HCT116 (cell line): ENCODE measurements at places on chromosomes 12 and 14. TPM values are rescaled to one million over a fixed set of nuclear protein-coding genes. Genes with fewer than 3 reads are reported as not detected.

DNA sequence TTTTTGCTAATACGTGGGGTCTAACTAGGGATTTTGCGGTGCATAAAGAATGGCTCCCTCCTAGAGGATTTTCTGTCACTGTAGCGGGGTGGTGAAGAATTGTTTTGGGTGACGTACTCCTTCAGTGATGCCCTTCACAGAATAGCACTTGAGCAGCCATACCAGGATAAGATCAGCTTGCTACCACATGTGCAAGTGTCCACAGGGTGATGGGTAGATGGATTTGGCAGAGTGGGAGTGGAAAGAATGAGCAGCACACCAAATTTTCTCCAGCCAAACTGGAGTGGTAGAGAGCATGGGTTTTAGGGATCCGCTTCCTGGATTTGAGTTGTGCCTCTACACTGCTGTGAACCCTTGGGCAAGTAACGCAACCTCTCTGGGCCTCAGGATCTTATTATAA, 2.3 kb downstream of the TCP11L2 start:
- H3K4me1 ChIP-seq, result peaks cover 9% of the 10 kb centered on the region
- DNase-seq, result no peak
- H3K36me3 ChIP-seq, result no peaks in the 10 kb centered on the region
- H3K27me3 ChIP-seq, result no peaks in the 10 kb centered on the region
- no peak overlapping the region for H3K27ac ChIP-seq
- no peak overlapping the region for H3K4me3 ChIP-seq

SYT10 gene
- total RNA-seq, result not detected

DNA sequence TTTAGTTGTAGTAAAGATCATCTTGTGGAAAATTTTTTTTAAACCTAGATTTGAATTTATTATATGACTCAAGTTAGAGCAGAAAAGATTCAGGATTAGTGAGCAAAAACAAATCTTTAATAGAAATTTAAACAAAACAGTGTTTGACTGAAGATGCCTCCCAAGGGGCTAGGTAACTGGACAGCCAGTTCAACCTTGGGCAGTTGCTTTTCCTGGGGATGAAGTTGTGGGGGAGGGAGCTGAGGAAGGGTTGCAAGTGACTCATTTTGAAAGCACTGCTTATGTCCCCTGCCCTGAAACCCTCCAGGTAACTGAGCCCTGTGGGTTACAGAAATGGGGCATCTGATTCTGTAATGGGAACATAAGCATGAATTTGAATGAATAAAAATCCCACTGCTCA, 13.1 kb downstream of the CFAP54 start:
- H3K4me3 ChIP-seq, result no peak overlapping the region
- no peak for DNase-seq
- H3K4me1 ChIP-seq, result peaks cover 28% of the 10 kb centered on the region
- no peak overlapping the region for H3K27ac ChIP-seq
- no peaks in the 10 kb centered on the region for H3K36me3 ChIP-seq

GRCh38 chr12:126343321-126343720, 1278.1 kb downstream of the AACS start:
- no peaks in the 10 kb centered on the region for H3K4me1 ChIP-seq
- H3K36me3 ChIP-seq, result no peaks in the 10 kb centered on the region
- H3K27me3 ChIP-seq, result no peaks in the 10 kb centered on the region
- no peak overlapping the region for H3K4me3 ChIP-seq
- H3K27ac ChIP-seq, result no peak overlapping the region

PPFIBP1 gene
- 102 TPM for total RNA-seq

DNA sequence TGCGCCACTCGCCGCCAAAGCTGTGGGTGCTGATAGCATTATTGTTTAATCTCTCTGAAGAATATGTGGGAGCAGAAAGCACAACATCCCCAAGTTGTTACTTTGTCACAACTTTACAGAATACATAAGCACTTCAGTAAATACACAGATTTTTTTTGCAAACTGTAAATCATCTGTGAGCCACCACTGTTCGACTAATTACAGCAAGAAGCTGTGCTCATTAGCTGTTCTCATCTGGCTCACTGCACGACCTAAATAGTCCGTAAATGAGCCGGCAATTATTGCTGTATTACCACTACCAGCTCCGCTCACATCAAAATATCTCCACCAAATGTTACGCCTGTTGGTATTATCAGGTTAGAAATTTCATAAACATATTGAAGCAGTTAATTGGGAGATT, 228.9 kb upstream of the PRKD1 start:
- H3K36me3 ChIP-seq, result no peaks in the 10 kb centered on the region
- no peak overlapping the region for H3K4me3 ChIP-seq
- no peaks in the 10 kb centered on the region for H3K27me3 ChIP-seq
- H3K4me1 ChIP-seq, result no peaks in the 10 kb centered on the region
- DNase-seq, result no peak
- H3K27ac ChIP-seq, result no peak overlapping the region
